ENCODE measurements at places on chromosomes 7 and 10.

DNA sequence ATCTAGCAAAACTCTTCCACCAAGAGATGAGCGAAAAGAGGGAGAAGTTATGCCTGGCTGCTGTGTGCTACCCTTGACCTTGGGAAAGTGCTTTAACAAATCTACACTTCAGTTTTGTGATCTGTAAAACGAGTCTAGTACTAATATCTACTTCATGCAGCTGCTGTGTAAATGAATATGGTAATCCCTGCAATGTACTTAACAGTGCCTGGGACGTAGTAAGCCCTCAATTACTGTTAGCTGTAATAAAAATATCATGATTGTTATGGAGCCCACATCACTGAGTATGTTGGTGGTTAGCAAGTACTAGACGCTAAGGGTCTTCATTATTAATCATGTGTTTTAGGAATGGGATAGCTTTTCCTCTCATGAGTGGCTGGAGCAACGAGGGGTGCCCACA lies 80.5 kb downstream of the LYZL1 start:
- DNase-seq: no peak

DNA sequence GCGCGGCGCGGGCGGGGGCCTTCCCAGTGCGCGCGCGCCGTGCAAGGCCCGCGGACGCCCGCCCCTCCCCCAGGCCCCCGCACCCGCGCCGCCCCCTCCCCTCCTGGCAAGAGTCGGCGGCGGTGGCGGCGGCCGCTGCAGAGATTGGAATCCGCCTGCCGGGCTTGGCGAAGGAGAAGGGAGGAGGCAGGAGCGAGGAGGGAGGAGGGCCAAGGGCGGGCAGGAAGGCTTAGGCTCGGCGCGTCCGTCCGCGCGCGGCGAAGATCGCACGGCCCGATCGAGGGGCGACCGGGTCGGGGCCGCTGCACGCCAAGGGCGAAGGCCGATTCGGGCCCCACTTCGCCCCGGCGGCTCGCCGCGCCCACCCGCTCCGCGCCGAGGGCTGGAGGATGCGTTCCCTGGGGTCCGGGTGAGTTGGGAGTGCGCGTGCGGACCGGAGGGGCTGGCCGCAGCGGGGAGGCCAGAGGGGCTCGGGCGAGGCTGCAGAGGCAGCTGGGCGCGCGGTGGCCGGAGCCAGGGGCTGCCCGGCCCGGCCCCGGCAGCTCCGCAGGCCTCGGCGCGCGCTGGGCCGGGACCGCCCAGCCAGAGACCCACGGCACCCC lies at the start of gene BMPR1A:
Gene BMPR1A (plus strand): TSS at position 109 of the 602 bp plus-strand sequence. CDS start 119,400 bp downstream, outside the sequence.
- DNase-seq: no peak

GRCh38 chr10:82472406-82473335 lies 597.7 kb downstream of the NRG3 start:
- DNase-seq: no peak

- DNase-seq: no peak
Observed at GRCh38 chr10:19579761-19580545, 236.3 kb upstream of the PLXDC2 start.

DNA sequence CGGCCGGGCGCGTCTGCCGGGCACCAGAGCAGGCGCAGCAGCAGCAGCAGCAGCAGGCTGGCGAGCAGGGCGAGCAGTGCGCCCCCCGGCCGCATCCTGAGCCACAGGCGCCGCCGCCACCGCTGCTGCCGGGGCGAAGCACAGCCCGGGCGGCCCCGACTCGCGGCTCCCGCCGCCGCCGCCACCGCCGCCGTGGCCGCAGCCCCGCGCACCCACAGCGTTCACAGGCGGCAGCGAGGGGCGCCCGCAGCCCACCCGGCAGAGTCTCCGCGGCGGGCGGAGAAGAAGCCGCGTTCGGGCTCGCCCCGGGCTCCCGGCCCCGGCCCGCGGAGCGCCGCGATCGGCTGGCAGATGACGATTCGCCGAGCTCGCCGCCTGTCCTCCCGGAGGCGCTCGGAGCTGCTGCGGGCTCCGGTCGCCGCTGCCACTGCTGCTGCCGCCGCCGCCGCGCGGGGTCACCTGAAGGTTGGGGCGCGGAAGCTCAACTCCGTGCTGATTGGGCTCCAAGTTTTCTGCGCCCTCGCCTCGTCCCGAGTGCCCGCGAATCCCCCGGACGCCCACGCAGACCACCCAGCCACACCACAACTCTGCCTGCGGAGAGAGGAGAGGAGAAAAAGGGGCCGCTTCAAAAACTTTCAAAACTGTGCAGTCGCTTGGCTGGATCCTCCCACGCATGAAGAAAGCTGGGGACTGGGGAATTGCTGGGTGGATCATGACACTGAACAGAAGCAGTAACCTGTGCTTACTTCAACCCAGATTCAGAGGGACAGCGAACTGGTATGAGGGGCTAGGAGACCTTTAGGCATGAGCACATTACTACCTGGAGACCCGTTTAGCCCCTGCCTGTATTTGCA lies at the start of gene ST8SIA6:
Gene ST8SIA6 (minus strand): TSS at position 435 of the 854 bp plus-strand sequence. CDS start 340 bp downstream, at position 95.
- no peak for DNase-seq

DNA sequence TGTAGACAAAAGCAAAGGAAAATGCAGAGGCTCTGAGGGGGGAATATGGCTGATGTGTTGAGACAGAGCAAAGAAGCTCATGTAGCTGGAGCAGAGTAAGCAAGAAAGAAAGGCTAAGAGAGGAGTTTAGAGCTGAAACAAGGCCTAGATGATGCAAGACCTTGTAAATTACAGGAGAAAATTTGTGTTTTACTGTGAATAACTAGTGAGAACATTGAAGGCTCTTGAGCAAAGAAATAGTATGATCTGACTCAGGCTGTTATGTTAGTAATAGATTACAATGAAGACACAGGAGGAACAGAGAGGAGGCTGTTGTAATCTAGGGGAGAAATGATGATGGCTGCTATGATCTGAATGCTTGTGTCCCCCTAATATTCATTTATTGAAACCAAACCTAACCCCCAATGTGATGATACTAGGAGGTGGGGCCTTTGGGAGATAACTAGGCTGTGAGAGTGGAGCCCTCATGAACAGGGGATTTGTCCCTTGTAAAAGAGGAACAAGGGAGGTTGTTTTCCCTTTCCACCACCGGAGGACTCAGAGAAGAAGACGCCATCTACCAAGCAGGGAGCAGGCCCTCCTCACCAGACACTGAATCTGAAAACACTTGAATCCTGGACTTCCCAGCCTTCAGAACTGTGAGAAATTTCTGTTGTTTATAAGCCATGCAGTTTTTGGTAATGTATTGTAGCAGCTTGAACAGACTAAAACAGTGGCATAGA lies 394.9 kb downstream of the HTR7 start:
- DNase-seq: no peak

- DNase-seq: no peak
Observed at GRCh38 chr10:23284155-23284554, 60.4 kb downstream of the C10orf67 start.

DNA sequence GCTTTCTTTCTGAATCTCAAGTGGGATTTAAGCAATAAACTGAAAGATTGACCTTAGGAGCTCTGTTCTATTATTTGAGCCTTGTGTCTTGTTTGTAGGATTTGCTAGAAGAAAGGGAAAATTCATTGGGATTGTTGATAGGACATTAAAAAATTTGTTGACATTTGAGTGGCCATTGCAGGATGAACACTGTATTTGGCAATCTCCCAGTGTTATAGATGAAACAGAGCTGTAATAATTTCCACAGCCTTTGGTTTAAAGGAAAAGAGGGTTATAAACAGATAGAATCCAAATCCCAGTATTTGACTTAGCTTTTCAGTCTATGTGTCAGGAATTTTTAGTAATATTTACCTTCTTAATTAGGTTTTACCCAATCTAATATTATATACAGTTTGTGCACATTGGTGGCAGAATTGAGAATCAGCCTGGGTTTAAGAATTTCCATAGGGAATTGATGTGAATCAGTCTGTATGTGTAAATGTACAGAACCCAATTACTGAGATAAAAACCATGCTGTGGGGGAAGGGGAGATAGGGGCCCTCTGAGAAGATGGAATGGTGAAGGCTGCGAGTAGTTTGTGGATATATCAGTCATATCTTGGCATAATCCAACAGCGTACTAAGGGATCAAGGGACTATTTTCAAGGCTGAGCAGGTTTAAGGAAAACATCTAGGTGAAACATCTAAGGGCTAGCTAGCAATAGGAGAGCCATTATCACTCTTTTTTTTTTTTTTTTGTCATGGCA lies 6.5 kb downstream of the SGPL1 start:
- no peak for DNase-seq

- DNase-seq: no peak
Observed at GRCh38 chr7:23396222-23397015, 73.9 kb downstream of the IGF2BP3 start.

DNA sequence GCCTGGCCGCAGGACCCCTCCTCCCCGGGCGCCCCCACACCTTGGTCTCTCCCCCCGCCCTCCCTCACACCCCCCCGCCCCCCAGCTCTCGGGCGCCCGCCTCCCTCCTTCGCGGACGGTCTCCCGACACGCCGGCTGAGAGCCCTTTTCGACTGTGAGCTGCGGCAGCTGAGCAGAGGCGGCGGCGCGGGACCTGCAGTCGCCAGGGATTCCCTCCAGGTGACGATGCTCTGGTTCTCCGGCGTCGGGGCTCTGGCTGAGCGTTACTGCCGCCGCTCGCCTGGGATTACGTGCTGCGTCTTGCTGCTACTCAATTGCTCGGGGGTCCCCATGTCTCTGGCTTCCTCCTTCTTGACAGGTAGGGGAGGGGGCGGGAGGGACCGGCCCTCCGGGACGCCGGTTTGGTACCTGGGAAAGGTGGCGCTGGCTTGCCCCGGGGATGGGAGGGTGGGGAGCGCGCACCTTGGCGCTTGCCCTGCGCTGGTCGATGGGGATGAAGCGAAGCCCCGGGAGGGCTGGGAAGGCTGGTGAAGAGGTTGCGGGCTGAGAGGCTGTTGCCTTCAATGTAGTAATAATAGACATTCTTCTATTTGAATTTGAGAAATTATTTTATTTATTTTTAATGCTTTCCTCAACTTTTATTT lies at the start of gene BMPER:
Gene BMPER (plus strand): TSS at position 151 of the 644 bp plus-strand sequence. CDS start 75 bp downstream, at position 226.
- DNase-seq: no peak

Data from vagina (tissue), 2 donors.